Stimulated activated naive CD4-positive, alpha-beta T cell (primary cell): ENCODE measurements at places on chromosomes 2 and 18.
A peak's percentile ranks its signal among the peaks of the same experiment; 100 is the strongest.

- DNase-seq: no peak
Measured at GRCh38 chr2:88933980-88934379, 242.5 kb downstream of the RPIA start.

GRCh38 chr2:75634945-75635344, 11.6 kb upstream of the MRPL19 start:
- no peak for DNase-seq

GRCh38 chr2:46929612-46930011, 14.0 kb upstream of the MCFD2 start:
- DNase-seq: no peak

DNA sequence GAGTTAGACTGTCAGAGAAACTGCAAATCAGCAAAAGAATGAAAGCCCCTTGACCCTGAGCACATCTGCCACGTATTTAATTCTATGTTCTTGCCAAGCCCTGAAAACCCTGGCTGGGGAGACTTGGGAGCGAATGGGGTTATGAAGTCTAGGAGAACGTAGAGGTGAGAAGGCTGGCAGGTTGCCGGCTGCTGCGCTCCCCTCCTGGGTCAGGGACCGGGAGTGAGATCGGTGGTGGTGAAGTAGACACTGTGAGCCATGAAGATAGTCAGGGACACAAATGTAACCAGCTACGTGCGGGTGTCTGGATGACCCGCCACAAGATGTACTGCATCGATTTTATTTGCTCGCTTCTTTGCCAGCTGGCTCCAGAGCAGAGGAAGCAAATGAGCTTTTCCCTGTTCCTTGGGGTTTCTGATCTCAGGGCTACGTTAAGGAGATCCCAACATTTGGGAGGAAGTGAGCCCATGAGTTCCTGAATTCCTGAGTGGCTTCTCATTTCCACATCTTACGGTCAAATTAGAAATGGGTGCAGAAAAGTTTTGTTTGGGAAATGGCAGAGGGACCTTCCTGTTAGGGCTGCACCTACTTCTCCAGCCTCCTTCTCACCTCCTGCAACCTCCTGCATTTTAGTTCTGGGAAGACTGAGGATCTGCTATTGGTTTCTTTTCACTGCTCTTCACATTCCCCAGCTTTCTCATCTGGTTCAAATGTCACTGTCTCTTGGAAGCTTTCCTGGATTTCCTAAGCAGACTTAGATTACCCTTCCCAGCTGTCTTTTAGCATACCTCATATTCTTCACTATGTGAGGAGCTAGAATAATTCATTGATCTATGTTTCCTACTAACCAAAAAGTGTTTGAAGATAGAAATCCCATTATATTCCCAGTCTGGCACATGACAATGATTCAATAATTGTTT, 360.6 kb downstream of the ZNF521 start:
- DNase-seq: no peak

GRCh38 chr2:71129902-71130151, 202 bp downstream of the MCEE start:
- DNase-seq: no peak

- DNase-seq: no peak
Measured at GRCh38 chr2:9235147-9236044, 28.8 kb downstream of the ASAP2 start.

DNA sequence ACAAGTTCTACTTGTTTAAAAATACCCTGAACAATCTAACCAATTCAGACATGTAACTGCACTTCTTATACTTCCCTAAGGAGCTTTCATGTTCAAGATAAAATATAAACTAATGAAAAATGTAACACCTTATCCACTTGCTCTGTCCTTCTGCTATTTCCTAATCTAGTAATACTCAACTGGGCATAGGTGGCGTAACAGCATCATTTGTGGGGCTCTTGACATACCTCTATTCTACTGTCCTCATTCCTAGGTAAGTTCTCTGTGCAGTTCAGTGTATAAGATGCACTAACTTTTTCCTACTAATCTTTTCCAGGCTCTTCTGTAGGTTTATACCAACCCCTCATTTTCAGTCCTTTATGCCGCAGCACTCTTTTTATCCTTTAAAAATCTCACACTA, 36.7 kb downstream of the PRKD3 start:
- DNase-seq: no peak

GRCh38 chr2:171325886-171326585, 107.8 kb downstream of the METTL8 start:
- DNase-seq: peak; percentile 36

GRCh38 chr2:197705912-197706838, 1.0 kb downstream of the MARS2 start:
- DNase-seq: peak; percentile 10

- DNase-seq: no peak
Measured at GRCh38 chr2:44560352-44560751, 198.6 kb downstream of the CAMKMT start.

DNA sequence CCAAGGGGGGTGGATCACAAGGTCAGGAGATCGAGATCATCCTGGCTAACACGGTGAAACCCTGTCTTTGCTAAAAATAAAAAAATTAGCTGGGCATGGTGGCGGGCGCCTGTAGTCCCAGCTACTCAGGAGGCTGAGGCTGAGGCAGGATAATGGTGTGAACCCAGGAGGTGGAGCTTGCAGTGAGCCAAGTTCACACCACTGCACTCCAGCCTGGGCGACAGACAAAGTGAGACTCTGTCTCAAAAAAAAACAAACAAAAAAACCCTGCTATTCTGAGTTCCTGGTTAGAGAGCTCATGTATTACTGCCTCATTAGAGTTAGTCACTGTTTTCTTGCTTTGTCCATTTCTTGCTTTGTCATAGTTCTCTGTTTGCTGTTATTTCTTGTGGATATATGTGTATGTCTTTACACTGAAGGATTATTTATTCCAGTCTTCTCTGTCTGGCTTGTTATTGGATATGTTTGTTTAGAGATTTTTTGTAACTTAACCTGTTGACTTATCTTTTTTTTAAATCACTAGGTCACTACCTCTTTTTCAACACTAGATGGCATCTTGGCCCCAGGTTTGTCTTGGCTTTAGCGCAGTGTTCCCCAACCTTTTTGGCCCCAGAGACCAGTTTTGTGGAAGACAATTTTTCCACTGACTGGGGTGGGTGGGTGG, 17.0 kb downstream of the TTLL4 start:
- DNase-seq: no peak

- DNase-seq: peak; percentile 41
Measured at GRCh38 chr2:223779877-223780276, 57.5 kb downstream of the AP1S3 start.

DNA sequence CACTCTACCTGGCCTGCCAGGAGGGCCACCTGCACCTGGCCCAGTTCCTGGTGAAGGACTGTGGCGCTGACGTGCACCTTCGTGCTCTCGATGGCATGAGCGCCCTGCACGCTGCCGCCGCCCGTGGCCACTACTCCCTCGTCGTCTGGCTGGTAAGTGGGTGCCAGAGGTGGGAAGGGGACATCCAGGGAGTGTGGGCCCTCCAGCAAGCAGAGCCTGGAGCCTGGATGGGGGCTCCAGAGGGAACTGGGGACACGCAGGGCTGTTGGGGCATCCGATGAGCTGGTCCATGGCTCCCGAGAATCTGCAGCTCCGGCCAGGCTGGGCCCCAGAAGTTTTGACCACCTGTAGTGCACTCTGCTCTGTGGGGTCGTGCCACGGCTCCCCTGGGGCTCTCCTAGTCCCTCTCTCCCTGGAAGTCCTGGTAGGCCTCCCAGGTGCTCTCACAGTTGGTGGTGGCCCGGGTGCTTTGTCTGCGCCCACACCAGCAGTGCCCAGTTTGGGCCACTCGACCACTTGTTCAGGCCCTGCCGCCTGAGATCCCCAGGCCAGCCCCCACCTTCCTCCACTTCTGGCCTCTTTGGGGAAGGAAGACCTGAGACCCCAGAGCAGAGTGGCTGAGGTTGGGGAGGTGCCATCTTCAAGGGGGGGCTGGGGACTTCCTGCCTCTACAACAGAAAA, 4.7 kb downstream of the ESPNL start:
- no peak for DNase-seq

GRCh38 chr18:13545514-13545913, 180.8 kb downstream of the FAM210A start:
- no peak for DNase-seq

DNA sequence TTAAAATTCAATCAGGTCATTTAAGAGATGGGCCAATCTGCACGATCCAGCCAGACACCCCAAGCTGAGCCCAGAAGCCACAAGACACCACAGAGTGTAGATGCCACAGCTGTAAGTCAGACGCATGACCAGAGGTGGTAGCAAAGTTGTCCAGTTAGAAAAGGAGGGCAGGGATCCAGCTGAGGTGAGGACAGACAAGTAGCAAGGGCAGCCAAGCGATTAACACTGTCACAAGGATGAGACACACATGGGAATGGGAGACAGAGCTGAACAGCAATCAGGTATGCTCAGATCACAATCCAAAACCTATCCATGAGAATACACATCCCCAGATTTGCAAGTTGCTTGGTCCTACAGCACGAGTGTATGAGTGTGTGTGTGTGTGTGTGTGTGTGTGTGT, 143.4 kb upstream of the STK17B start:
- DNase-seq: no peak

DNA sequence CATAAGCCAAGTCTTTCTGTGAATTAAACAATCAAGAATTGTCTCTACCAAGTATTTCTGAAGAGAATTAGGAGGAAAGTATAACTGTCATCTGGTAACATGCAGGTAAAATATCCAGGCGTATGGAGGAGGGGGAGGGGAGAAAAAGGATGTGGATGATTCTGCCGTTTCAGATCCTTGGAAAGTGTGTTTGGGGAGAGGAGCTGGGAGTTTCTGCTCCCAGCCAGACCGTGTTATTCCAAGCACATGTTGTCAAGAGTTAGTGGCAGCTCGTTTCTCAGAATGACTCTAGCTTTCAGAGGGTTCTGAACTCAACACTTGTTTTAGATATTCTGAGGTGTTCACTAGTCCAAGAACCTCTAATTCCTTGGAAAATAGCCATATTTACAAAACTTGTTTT, 137.6 kb downstream of the FAM124B start:
- DNase-seq: no peak

- no peak for DNase-seq
Measured at GRCh38 chr18:44857744-44858491, 177.2 kb downstream of the SETBP1 start.
